ENCODE measurements at places on chromosomes 1 and 21.

DNA sequence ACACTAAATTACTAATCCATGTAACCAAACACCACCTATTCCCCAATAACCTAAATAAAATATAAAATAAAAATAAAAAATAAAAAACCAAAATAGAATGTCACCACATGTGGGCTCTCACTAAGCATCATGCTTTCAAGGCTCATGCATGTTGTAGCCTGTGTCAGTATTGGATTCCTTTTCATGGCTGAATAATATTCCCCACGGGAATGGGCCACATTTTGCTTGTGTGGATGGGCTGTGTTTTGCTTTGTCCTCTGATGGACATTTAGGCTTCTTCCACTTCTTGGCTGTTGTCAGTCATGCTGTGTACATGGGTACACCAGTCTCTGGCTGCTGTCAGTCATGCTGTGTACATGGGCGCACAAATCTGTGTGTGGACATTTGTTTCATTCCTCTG, 3.2 kb downstream of the KRTAP10-6 start:
- DNase-seq, result no peak

DNA sequence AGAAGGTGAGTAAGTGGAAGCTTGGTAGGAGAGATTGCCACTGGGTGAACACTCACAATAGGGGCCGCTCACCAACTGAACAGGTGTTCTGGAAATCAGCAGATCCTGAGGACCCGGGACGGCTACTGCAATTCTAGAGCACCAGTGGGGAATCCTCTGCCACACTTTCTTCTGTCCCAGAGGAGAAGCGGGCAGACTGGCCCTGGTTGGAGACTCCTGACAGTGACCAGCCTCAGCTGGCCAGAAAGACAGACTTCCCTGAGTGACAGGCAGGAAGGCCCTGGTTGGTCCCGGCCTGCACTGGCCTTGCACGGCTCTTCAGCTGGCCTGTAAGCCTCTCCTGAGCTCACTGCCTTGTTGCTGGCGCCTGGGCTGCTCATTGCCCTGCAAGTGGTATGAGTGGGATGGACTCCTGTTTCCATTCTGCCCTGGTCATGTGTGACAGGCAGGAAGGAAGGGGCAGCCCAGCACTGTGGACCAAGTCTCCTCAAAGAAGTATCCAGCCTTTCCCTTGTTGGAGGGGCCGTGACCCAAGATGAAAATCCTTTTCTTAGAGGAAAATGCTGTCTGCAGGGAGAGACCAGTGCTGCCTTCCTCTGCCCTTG, 34.5 kb downstream of the MAN1C1 start:
- no peak for DNase-seq

- no peak for DNase-seq
Observed at GRCh38 chr1:175887981-175888428, 144.6 kb upstream of the TNR start.

GRCh38 chr1:17039522-17039921, 14.3 kb downstream of the SDHB start:
- no peak for DNase-seq

- no peak for DNase-seq
Observed at GRCh38 chr1:40708750-40709099, 17.2 kb downstream of the NFYC start.

- DNase-seq, result no peak
Observed at GRCh38 chr1:219051547-219051946, 122.1 kb upstream of the LYPLAL1 start.

- no peak for DNase-seq
Observed at GRCh38 chr1:87647430-87648177, 318.9 kb downstream of the LMO4 start.

GRCh38 chr1:43468414-43468813, 14.7 kb upstream of the HYI start:
- no peak for DNase-seq

- DNase-seq, result no peak
Observed at GRCh38 chr1:45516036-45516435, 5.6 kb downstream of the PRDX1 start.

GRCh38 chr1:100162881-100163280, 15.2 kb downstream of the LRRC39 start:
- DNase-seq, result no peak

DNA sequence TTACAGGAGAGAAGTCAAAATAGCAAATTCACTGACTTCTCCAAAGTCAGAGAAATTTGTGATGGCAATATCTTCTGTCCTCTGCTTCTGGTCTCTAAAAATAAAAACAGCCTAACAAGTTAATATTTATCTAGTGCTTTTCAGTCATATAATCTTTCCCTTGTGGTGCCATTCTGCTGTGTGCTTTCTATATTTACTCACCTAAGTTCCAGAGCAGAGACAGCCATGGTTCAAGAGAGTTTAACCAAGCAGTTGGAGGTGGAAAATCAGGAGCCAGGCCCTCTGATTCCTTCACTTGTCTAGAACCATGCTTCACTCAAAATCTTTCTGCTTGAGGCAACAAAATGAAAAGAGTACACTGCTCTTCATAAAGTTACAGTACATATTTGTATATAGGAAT, 39.3 kb downstream of the BRINP2 start:
- DNase-seq, result no peak

- DNase-seq, result no peak
Observed at GRCh38 chr1:162550925-162551324, 10.6 kb upstream of the UAP1 start.

GRCh38 chr1:203629507-203630082, 3.0 kb downstream of the ATP2B4 start:
- peak; percentile 91 for DNase-seq

GRCh38 chr1:41917835-41918449, 780 bp downstream of the HIVEP3 start:
- no peak for DNase-seq

DNA sequence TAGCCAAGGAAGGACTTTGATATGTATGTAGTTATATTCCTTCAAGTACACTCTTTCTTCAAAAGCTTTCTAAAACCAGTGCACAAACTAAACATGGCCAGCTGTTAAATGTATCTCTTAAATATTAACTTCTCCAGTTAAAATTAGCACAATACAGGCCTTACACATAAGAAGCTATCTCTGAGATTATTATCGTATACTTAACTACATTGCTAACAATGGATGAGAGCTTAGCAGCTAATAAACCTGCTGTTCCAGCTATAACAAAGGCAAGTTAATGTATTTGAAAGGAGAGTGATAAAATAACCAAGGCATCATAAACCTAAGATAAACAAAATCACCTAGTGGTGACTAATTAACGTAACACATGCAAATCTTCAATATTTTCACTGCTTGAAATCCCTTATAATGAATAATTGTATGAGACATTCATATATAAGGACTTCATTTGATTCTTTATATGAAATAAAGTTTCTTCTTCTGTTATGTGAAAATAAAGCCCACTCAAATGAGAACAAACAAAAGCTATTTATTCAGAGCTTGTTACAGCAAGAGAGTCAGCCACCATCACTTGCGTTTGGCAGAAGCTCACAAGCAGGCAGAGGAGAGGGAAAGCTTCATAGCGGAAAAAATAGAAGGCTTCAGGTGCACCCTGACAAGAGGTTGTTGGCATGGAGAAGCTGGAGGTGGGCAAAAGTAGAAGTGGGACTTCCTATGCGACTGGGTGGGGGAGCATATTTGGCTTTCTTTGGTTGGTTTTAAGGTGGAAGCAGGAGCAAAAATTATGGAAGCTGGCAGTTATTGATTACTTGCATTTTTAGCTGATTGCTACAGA, 274.1 kb upstream of the CHRM3 start:
- no peak for DNase-seq

DNA sequence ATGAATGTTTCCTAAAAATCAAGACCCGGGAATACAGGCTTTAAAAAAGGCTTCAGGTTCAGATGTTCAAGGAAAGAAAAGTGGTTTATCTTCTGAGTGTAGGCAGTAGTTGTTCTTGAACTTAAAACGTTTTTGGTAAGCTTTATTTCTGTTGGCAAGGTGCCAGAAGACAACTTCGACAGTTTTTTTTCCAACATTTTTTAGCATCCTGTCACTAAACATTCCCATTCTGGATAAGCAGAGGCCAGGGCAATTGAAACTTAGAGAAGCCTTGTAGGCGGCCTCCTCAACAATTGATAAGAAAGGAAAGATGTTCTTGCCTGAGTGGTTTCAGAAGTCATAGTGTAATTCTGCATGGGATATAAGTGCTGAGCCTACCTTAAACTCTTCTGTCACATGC, 66.7 kb downstream of the PATJ start:
- DNase-seq, result no peak

- no peak for DNase-seq
Observed at GRCh38 chr1:183039330-183039729, 16.1 kb downstream of the LAMC1 start.

DNA sequence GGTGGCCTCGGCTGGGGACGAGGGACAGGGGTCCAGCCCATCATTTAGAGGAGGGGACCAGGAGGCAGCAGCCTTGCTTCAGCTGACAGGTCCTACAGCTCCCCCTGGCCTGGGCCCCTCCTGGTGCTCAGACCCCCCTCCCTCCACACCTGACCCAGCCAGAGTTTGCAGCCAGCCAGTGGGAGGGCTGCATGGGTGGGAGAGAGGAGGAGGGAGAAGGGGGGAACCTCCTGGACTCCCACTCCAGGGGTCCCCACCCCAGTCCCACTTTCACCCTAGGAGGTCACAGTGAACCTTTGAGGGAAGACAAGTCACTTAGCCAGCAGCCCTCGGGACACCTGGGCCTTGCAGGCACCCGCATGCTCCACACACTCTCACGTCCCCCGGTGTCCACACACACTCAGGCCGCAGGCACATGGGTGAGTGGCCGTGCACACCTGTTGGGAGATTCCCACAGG, 108.9 kb upstream of the ZBTB40 start:
- no peak for DNase-seq

GRCh38 chr21:24671901-24672300, 935.4 kb downstream of the MRPL39 start:
- DNase-seq, result no peak

DNA sequence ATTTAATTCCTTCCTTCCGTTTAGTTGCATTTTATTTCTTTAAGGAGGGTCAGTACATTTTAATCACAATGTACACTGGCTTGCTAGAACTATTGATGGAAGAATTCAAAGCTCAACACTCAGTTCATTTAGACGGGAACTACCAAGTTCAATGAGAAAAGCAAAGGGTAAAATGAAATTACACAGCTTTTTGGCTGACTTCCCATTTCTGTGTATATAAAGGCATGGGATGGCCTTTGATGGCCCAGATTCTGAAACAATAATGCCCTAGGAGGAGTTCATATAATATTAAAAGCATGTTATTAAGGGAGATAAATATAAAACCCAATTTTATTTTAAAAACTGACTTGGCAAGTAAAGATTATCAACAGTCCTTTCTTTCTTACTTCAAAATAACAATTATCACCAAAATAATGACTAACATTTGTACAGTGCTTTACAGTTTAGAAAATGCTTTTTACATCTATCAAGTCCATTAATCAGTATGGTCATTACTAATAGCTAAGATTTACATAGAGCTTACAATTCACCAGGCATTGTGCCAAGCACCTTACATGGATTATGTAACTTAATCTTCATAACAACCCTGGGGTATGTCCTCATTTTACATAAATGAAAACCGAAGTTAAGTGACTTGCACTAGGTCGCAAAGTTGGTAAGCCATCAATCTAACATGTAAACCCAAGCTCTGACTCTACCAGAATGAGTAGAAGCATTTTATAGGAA, 402.4 kb downstream of the OMA1 start:
- DNase-seq, result no peak
